T-helper 2 cell treated with Interferon-gamma antibody and Interleukin-4, amounts not matched to agents 5 μg/mL and 100 μg/mL, for 36 hours (primary cell): ENCODE measurements at places on chromosomes 16 and 17.

DNA sequence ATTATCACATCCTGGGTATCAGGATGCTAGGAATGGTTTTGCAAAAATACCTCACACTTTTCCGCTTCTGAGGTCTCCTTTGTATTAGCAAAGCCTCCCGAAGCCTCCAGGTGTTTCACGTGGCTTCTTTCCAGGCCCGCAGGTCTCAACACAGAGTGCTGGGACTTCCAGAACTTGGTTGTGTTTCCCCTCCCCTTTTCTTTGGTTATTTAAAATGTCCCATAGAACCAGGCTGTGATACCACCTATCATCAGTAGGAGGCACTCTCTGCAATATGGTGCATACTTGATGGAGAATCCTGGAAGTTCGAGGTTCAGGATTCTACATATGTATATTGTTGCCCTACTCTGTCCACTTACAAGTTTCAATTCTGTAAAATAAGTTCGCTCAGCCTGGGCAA lies 28.8 kb downstream of the ATP2C2 start:
- no peak for DNase-seq

DNA sequence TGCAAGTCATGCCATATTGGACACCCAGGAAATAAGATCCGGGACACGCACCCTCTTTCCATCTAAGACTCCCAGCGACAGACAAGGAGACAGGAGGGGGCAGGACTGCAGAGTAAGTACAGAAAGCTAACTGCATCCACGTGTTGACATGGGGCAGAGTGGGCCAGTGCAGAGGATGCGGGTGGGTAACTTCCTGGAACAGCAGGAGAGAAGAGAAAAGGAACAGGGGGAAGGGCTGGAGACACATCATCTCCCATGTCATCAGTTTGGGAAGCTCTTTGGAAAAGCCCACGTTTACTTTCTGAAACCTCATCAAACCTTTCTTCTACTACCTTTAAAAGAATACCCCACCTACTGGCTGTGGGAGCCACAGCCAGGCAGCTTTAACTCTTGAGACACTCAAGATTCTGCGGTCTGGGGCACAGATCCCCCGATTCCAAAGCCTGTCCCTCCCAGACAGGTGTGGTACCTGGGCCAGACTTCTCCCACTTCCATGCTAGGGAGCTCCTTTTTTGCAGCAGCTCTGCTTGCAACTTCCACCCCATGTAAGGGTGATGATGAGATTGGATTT lies 273.5 kb upstream of the RPL38 start:
- DNase-seq: no peak

GRCh38 chr17:40281663-40282062 lies 6.0 kb upstream of the CDC6 start:
- DNase-seq: no peak

DNA sequence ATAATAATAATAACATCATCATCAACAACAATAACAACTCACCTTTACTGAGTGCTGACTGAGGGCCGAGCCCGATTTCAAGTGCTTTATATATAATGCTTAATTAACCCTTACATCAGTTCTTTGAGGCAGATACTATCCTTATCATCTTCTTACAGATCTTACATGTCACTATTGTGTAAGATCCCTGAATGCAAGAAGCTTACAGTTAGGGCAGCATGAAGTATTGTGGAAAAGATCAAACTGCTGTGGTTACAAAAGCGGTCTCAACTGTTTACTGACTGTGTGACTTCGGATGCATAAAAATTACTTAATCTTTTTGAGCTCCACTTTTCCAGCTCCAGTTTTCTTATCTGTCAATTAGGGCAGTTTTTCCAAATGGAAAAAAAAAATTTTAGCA lies 3.3 kb downstream of the VAT1 start:
- DNase-seq: no peak

DNA sequence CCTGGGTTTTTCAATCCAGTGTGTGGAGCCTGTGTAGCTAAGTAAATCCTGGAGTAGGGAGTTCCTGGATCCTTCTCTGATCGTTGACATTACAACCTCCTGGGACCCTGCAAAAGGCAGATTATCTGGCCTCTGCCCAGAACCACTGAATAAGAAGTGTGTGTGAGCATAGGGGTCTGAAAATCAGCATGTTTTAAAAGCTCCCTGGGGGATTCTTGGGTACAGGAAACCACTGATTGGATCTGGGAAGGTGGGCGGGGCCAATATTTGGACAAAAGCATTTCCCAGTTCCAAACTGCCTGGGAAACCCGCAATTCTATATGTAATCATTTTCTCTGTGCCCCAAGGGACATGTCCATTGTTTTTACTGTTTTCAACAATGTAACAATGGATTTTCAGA lies 27.2 kb upstream of the BEAN1 start:
- DNase-seq: no peak

- no peak for DNase-seq
These were observed 13.5 kb upstream of the FBXO47 start for GRCh38 chr17:38980490-38981217.

GRCh38 chr16:9996221-9996620 lies 186.0 kb downstream of the GRIN2A start:
- no peak for DNase-seq

GRCh38 chr16:11748404-11749254 lies 6.0 kb upstream of the TXNDC11 start:
- DNase-seq: no peak
